ENCODE measurements at places on chromosomes 7 and 10. TPM values are rescaled to one million over a fixed set of nuclear protein-coding genes. Genes with fewer than 3 reads are reported as not detected.

- no peak for DNase-seq
These were observed 7.0 kb upstream of the HPS1 start for GRCh38 chr10:98453729-98454128.

DNA sequence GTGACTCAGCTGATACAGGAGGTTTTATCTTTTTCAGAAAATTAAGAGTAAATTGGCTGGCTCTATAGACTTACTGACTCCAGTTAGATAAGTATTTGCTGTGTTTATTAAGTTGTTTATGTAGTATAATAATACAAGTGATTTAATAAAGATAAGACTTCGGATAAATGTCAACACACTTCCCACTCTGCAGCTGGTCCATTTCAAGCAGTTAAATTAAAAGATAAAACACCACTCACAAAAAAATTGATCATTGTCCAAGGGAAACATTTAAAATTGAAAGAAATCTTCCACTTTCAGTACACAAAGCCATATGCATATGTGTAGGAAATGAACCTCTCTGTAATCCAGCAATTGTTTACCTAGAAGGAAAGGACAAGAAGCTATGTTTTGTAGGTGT lies 106.1 kb upstream of the SP8 start:
- no peak for DNase-seq

DNA sequence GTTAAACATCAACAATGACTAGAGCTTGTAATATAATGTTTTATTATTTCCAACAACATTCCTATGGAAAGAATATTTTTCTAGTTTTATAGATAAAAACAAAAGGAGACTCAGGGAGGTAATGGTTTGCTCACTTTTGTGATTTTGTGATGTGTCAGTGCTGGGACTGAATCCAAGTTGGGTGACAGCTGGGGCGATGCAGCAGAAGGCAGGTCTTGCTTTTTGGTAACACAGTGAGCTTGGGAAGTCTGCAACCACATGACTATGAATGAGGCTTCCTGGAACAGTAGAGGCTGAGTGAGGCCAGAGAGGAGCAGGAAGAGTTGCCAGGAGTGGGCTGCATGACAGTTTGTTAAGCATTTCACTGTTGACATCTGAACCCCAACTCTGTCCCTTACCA lies 4.9 kb upstream of the YKT6 start:
- DNase-seq, result no peak

DNA sequence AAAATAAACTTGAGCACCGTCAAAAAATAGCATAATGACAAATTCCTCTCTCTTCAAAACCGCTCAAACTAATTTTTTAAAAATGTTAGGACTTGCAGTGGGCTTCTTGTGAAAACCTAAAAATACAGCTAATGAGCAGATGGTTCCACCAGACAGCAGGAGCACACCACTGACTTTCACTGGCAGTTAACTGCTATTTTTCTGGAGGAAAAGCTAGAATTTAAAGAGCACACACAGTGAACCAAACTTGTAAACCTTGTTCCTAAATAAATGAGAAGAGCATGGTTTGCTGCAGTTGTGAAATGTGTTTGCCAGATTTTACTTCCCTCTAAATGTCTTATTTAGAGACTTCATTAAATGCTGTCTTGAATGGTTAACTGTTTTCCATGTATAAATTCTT lies 143.9 kb downstream of the RAPGEF5 start:
- no peak for DNase-seq

BAMBI gene
- 19.8 TPM for total RNA-seq

CTAGE4 gene
- total RNA-seq, result 0.84 TPM

EXOSC1 gene
- 52.6 TPM for total RNA-seq

MSS51 gene
- 0.41 TPM for total RNA-seq

MOGAT3 gene
- not detected for total RNA-seq

Measured in Caki2 (cell line).